ENCODE measurements at places on chromosomes 7 and 10.

GRCh38 chr10:34979938-34980337 is 110.2 kb downstream of the CUL2 start:
- no peak for DNase-seq

DNA sequence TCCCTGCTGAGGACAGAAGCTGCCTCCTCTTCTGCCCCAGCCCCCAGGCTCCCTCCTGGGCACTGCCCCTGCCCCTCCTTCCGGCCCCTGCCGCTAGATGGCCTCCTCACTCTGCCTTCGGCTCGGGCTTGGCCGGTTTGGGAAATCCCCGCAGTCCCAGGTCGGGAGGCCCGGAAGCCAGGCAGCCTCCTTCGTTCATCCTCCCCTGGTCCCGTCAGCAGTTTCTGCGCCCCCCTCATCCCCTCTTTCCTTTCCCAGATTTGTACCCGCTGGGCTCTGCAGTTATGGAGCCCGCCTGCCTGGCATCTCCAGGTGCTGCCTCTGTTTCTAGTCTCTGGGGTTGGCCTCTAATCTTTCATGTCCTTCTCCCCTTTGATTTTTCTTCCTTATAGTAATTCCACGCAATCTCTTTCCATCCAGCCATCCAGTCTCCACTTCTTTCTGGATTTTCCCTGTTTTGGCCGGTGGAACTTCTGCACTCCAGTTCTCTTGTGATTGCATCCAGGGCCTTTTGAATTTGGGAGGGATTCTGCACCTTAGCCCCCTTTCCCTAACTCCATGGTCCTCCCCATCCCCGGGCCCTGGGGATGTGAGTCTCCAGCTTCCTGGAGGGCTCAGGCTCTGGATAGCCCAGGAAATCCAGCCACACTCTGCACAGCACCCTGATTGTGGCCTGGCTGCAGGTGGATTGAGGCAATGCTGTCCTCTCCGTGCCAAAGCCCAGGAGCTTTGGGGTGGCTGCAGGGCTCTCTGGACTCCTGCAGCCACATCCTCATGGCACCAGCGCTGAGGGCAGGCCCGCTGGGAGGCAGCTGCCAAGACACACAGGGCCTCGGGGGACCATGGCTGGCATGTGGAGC is 3.3 kb upstream of the SHH start:
- DNase-seq: peak; percentile 57

DNA sequence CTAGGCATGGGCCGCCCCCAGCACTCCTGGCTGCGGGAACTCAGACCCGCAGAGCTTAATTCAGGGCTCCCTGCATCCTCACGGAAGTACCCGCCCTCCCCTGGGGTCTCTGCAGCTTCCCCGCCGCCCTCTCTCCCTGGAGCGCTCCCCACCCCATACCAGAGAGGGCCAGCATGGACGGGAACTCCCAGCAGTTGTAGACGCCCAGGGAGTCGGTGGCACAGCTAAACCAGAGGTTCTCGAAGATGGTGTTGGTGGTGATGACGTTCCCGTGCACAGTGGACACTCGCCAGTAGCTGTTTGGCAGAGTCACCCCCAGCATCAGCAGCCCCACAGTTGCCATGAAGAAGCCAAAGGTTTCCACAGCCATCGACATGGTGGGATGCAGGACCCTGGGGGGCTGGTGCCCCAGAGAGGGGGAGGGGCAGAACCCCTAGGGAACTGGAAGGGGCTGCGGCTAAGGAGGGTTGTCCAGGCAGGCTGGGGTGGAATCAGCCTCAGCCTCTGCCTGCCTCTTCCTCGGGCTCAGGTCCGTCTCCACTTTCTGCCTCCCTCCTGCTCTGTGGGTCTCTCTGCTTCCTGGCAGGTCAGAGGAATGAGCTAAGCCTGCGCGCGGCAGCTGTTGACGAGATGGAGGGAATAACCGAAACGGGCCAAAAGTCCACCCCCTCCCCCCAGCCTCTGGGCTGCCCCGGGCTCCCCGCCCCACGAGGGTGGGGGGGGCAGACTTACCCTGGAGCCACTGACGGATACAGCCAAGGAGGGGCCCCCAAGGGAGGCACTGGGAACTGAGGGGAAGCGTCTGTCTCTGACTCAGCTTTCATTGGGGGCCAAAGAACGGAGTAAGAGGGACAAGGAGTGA is at the start of gene CLDN15:
Gene CLDN15, minus strand, starts transcription at position 597 of the 862 bp plus-strand sequence. Its CDS starts 221 bp downstream, at position 376.
- DNase-seq: peak; percentile 5

GRCh38 chr7:68401313-68401712 is 1197.0 kb upstream of the AUTS2 start:
- DNase-seq: no peak

- DNase-seq: no peak
Measured at GRCh38 chr7:129514683-129515082, 12.4 kb downstream of the SMKR1 start.

- DNase-seq: no peak
Measured at GRCh38 chr10:17703706-17704105, 48.3 kb upstream of the TMEM236 start.

- no peak for DNase-seq
Measured at GRCh38 chr10:121062115-121062514, 211.0 kb downstream of the WDR11 start.

DNA sequence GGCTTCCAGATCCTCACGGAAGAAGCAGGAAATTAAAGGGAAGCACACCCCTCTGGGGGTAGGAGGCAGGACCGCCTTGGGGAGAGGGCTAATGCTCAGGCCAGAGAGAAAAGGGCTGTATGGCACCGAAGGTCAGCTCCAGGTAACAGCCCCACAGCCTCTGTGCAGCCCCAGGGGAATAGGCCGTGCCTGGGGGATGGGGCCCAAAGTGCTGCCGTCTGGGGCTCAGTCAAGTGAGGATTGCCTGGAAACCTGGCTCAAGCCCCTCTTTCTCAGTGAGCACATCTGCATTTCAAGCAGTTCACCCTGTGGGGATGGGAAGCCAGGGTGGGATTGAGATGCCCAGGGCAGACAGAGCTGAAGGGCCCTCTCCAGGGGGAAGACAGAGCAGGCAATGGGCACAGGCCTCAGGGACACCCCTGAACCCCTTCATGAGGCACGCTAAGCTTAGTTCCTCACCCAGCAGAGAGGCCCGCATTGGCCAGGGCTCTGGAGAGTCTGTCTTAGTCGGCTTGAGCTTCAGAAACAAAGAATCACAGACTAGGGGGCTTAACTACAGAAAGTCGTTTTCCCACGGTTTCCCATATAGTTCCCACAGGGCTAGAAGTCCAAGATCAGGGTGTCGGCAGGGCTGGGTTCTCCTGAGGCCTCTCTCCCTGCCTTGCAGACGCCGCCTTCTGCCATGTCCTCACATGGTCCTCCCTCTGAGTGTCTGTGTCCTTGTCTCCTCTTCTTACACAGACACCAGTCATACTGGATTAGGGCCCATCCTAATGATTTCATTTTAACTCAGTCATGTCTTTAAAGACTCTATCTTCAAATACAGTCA is 118.2 kb downstream of the PTPN20 start:
- DNase-seq: no peak

DNA sequence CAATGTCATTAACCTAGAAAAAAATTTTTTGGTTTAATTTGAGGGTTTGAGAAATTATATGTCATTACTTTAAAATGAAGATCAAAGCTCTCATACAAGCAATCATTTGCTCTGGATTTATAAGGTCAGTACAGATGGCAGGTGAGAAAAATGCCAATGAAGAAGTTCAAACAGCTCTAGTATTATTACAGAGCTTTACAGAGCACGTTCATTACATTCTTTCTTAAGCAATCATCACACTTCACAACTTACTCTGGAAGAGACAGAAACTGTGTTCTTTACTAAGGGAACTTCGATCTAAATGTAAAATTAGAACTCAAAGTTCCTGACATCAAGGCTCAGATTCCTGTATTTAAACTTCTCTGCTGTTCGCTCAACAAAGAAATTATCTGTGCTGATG is 153.4 kb downstream of the ATE1 start:
- no peak for DNase-seq

DNA sequence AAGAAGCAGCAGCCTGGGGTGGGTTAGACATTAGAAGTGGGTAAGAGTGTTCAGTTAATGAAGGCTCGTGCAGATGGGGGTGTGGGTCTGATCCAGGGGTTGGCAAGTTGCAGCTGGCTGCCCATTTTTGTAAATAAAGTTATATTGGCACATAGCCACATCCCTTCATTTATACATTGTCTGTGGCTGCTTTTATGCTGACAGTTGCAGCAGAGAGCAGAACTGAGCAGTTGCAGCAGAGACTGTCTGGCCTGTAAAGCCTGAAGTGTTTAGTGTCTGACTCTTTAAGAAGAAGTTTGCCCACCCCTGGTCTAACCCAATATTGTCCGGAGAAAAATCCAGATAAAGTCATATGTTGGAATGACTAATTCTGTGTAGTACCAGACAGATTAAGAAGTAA is 38.1 kb downstream of the GLRX3 start:
- DNase-seq: no peak

DNA sequence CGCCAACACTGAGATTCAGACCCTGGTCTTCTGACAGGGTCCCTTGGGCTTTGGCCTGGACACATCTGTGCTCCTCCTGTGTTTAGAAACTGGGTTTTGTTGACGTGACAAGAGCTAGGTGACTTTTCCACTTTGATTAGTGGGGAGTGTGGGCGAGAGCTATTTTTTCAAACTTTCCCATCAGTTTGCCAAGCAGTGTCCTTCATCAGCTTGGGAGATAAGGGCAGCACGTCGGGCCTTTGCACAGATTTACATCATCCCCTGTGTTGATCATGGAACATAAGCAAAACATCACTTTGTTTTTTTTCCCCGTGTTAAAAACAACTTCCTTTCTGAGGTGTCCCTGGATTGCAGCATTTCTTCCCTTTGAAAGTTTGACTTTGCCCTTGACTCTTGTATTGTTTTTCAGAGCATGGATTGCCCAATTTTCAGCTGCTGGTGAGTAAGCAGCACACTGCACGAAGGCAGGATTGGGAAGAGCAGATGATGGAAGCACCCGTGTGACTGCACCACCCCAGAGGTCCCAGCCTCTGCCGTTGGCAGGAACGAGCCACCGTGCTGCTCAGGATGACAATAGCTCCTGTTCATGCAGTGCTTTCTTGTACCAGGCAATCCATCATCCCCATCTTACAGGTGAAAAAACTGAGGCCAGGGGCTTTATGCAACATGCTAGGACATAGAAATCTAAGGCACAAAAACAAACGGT is 6.4 kb upstream of the IGFBP1 start:
- no peak for DNase-seq

GRCh38 chr7:2301511-2301863 is 12.8 kb downstream of the SNX8 start:
- DNase-seq: no peak

DNA sequence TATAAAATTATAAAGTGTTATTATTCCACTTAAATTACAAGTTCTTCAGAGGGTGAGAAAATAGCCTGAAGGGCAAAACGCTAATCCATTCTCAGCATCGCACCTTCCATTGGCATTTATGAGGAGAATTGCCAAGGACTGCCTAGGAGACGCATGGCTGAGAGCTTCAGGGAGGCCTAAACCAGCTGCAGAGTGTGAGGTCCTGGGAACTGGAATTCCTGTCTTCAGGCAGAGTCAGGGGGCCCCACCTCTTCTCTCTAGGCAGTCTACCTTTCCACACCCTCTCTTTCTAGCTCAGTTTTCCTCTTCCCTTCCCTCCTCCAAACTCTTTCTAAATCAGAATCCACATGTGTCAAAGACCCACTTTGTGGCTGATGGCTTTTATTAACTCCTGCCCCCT is 35.3 kb downstream of the LRRC72 start:
- DNase-seq: no peak

DNA sequence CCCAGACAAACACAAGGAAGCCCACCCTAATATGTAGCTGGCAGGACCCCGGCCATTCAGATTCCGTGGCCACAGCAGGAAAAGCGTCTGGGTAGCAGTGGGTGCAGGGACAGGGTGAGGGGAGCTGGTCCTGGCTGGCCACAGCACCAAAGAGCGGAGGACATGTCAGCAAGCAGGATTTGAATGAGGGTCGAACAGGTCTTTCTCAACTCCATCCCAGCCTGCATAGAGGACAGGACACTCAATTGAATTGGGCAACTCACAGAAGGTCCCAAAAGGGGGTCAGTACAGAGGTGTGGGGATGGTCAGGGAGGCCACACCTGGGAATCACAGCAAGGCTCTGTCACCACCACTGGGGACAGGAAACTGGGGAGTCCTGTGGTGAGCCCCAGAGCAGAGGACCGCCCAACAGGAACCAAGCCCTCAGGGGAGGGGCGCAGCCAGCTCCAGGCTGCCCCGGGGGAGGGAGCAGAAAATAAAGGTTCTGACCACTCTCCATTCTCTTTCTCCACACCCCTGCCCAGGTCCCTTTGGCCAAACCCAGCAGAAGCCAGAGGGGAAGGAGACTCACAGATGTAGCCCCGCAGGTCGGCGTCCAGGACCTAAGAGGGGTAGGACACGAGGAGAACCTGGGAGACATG is 108.7 kb upstream of the PPP2R2D start:
- no peak for DNase-seq

GRCh38 chr7:155373359-155374273 is 75.9 kb downstream of the INSIG1 start:
- no peak for DNase-seq

GRCh38 chr7:152574892-152575548 is 100.9 kb downstream of the XRCC2 start:
- DNase-seq: no peak

DNA sequence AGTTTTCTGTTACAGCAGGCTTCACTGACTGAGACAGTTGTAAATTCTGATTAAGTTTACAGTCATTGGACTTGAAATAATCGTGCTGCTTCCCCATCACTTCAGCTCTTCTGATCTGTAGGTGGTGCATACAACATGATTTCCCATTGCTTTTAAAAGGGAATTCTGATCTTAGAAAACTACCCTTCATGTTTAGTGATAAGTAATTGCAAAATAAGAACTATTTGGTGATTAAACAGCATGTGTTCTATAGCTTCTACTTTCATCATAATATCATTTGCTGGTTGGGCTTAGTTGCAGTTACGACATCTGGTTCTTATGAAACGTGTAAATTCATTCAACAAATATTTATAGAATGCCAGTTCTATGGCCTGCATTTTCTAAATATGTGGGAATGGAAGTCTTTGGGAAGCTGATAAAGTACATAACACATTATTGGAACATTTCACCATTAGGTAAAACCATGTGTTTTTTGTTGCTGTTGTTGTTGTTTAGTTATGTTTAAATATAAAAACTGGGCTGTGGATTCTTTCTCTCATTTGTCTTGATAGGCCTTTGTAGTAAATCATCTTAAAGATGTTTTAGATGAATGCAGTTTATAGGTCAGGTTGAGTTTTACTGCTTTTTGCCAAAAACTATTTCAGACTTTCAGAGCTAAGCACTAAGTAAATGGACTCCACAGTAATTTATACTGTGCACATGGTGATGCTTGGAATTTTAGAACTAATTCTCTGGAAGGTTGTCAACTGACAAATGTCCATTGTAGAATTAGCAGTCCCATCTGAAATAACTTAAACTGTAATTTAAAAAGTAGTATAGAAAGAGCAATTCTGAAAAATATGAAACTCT is 13.1 kb downstream of the GNAI1 start:
- no peak for DNase-seq

- DNase-seq: no peak
Measured at GRCh38 chr10:33337326-33337957, 3.0 kb upstream of the NRP1 start.

All from Kasumi-1 (cell line).